Amygdala (tissue), 56 donors: ENCODE measurements at places on chromosomes 13 and 19.

DNA sequence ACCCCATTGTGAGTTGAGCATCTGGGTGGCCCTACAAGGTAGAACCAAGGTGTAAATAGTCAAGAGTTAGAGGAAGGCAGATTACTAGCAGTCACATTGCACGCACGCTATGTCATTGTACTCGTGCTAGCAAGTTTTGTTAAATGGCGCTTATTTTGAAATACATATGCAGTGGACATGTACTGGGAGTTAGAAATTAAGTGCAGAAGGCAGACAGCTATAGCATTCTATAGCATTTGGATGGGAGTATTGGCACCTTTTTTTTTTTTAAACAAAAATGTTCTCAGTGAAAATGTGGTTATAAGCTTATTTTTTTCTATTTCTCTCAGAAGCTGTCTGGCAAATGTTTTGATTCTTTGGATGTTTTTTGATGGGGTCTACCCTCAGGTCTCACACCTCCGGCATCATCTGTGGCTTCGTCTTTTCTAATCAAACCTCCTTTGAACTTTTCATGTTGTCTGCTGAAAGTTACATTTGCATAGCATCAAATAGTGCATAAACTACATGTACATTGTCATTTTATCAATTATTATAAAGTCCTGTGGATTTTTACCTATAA is 68.1 kb downstream of the ARHGEF7 start:
- no peak for DNase-seq

- no peak for DNase-seq
These were observed at the start of gene SIGLEC12 for GRCh38 chr19:51501594-51502263. TSS of gene SIGLEC12 (minus strand) at chr19:51501800. CDS start at chr19:51501733, 67 bp downstream.

DNA sequence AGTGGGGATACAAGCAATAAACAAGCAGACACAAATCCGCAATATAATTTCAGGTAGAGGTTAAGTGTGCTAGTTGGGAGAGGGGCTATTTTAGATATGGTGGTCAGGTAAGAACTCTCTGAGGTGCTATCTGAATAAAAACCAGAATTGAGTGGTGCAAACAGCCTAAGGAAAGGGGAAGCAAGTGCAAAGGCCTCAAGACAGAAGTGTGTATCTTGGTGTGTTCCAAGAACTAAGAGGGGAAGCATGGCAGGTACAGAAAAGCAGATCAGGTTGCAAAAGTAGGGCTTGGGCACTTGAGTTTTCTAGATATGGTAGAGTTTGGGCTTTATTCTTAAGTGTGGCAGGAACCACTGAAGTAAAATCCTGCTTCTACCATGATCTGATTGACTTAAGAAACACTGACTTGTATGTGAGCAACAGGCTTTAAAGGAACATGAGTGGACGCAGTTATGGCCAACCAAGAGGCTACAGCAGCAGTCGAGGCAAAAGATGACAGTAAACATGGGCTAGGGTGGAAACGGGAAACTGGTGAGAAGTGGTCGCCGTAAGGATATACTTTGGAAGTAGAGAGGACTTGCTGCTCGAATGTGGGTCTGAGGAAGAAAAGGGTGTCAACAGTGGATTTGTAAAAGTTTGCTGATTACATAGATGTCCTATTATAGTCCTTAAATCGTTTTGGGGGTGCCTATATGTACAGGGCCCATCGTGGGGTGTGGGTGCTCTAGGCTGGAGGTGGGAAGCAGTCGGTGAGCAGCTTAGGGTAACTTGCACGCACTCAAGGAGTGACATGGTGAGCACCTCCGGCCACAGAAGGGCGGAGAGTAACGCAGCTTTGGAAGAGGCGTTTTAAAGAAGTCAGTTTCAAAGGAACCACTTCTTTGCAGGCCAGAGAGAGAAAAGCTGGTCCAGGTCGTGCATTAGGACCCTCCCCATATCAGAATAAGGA is 677 bp downstream of the TGDS start:
- no peak for DNase-seq

GRCh38 chr13:21964686-21965085 is 293.8 kb downstream of the FGF9 start:
- DNase-seq: no peak

GRCh38 chr13:57409121-57409520 is 222.4 kb upstream of the PCDH17 start:
- DNase-seq: no peak

DNA sequence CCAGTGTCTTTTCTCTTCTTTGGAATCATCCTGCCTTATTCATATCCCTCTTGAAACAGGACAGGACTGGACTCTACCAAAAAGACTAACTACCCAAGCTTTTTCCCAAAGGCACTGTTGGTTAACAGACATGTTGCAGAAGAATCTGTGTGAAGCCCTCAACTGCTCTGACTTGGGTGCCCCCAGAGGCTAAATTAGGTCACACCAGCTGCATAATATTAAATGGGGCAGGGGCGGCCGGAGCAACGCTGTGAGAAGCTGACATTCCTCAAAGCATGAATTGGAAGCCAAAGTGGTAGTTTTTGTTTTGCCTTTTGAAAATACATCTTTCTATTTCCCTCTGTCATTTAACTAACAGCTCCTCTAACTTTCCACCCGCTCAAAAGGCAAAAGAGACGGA is 185.9 kb downstream of the LHFPL6 start:
- DNase-seq: no peak

GRCh38 chr13:80055847-80056246 is 285.1 kb downstream of the SPRY2 start:
- no peak for DNase-seq

GRCh38 chr13:86201477-86201876 is 402.3 kb upstream of the SLITRK6 start:
- no peak for DNase-seq

DNA sequence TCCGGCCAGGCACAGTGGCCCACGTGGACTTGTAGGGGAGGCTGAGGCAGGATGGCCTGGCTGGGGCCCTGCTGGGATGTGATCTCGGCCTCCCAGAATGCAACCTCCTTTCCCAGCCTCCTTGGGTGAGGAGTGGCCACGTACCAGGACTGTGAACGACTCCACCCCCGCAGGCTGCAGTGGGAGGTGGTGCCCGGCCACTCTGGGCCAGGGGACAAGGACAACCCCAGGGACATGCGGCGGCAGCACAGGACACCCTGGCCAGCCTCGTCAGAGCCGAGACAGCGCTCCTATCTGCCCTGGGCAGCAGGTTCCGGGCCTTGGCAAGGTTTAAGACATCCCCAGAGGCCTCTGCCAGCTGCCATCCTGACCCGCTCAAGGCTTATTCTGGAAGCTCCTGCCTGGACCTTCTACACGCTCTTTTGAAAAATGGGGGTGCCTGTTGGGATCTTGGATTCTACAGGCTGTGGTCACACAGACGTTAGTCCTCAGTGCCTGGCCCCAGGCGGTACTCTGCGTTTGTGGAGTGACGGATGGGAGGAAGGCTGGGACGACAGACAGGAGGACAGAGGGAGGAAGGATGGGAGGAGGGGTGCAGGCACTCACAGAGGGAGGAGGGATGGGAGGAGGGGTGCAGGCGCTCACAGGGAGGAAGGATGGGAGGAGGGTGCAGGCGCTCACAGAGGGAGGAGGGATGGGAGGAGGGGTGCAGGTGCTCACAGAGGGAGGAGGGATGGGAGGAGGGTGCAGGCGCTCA is 19.9 kb upstream of the CACTIN start:
- DNase-seq: no peak

DNA sequence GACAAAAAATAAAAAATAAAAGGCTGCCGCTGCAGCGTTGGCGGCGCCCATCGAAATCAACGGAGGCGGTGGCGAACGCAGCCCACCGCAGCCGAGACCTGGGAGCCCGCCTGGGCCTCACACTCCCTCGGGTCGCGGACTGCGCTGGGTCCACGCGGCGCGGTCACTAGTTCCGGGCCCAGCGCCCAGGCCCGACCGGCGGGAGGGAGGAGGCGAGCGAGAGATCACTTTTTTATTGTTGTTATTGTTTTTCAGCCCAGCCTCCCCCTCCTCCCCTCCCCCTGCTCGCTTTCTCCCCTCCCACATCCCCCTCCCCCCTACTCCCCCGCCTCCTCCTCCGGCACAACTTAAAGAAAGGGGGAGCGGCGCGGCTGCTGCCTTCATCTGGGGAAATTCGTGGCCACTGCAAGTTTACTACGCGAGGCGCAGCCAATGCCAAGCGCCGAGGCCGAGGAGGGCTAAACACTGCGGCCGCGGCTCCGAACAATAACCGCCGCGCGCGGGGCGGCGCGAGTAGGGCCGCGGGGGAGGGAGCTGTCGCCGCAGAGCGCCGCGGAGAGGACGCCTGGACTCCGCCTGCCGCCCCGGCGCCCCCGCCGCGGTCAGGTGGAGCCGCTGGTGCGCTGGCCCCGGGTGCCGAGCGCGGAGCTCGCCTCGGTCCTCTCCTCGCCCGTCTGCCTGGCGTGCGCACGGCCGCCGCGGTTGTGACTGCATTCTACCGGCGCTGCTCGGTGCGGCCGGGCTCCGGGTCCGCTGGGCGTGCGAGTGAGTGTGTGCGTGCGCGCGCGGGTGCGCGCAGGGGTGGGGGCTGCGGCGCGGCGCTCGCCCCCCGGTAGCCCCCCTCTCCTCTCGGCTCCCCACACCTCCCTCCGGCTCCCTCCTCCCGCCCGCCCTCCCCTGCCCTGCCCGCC is 505 bp upstream of the ZIC2 start:
- peak; percentile 57 for DNase-seq

GRCh38 chr19:55898911-55899310 is 33.2 kb downstream of the NLRP13 start:
- no peak for DNase-seq

DNA sequence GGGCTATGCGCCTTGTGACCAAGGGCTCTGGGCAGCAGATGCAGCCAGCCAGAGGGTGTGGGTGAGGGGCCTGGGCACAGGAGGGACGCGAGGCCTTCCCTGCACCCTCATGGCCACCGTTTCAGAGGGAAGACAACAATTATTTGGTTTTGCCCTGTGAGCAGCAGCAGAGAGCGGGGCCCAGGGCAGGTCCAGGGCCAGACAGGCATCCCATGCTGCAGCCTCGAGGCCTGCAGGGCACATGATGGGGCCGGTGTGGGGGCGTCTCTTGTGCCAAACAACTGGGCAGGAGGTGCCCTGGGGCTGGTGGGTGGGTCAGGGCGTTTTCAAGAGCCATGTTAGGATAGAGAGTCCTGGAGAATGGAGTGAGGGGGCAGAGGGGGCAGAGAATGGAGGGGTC is 79.4 kb downstream of the SCGB2B2 start:
- no peak for DNase-seq

GRCh38 chr19:19642506-19643157 is 825 bp downstream of the GMIP start:
- DNase-seq: no peak

DNA sequence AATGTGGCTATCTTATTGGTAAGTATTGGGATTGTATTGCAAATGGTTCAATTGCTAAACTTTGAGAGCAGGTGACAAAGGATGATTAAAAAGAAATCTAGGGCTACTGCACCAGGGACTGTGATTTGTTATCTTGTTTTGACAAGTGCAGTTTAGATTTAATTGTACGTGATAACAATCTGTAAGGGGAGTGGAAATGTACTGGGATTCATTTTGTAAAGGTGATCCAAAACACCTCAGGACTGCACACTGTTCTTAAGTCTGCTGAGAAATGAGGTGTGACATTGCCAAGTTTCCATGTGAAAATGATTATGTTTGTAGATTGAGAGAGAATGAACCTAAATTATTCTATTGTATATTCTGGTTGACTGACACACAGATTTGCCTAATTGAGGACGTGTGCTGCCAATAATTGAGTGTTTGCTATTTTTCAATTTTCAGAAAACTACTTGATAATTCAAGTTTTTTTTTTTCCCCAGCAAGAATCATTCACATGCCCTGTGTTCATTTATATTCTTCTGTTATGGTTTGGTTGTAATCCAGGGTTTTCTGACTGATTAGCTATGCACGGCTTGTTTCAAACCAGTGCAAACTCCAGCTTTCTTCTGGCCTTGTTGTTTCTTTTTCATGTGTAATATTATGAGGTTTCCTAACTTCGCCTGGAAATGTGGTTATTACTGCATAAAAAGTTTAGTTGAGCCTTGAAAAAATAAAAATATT is 308.0 kb downstream of the OLFM4 start:
- no peak for DNase-seq

DNA sequence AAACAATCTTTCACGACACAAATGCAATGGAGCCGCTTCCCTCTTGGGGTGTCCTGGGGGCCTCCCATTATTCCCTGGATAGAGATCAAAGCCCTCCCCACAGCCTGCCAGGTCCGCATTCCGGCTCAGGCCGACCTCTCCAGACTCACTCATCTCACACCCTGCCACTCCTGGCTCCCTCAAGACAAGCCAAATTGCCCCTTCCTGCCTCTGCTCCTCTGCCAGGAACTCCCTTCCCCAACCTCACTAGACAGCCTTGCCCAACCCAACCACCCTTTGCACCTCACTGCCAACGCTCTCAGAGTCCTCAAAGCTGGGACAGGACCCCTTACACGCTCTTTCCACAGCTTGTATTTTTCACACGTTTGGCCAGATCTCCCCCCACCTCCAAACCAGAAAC is 1.5 kb downstream of the ABHD17A start:
- no peak for DNase-seq

- no peak for DNase-seq
These were observed 26.6 kb downstream of the DNAJC3 start for GRCh38 chr13:95703576-95703975.

- DNase-seq: peak; percentile 16
These were observed 15.8 kb downstream of the DEDD2 start for GRCh38 chr19:42201489-42202289.

DNA sequence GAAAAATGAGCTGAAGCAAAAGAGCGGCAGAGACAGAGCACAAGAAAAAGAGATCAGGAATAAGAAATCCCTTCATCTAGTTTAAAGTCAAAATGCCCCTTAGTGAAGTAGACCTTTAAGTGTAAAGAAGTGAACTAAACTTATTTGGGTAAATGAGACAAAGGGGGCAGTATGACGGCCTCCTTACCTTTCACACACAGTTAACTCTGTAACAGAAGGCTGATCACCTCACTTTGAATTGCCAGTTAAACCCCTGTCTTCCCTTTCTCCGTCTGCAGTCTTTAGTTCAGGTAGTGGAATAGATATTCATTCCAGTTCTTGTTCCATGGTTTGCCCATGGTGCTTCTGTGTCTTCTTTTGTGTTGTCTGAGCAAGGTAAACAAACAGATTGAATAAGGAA is 1029.8 kb downstream of the DIAPH3 start:
- DNase-seq: no peak

GRCh38 chr13:46662690-46663089 is 109.7 kb downstream of the LRCH1 start:
- no peak for DNase-seq

- DNase-seq: peak; percentile 58
These were observed 48.5 kb downstream of the WDFY2 start for GRCh38 chr13:51632591-51633362.

- peak; percentile 57 for DNase-seq
These were observed 3.8 kb downstream of the ATP12A start for GRCh38 chr13:24683838-24684599.
